Left lung (tissue), 14 donors: ENCODE measurements at places on chromosomes 1 and 21.

- DNase-seq, result no peak
Measured at GRCh38 chr1:54710434-54710833, 5.2 kb upstream of the TTC4 start.

- DNase-seq, result no peak
Measured at GRCh38 chr21:26851109-26851944, 6.1 kb upstream of the ADAMTS1 start.

DNA sequence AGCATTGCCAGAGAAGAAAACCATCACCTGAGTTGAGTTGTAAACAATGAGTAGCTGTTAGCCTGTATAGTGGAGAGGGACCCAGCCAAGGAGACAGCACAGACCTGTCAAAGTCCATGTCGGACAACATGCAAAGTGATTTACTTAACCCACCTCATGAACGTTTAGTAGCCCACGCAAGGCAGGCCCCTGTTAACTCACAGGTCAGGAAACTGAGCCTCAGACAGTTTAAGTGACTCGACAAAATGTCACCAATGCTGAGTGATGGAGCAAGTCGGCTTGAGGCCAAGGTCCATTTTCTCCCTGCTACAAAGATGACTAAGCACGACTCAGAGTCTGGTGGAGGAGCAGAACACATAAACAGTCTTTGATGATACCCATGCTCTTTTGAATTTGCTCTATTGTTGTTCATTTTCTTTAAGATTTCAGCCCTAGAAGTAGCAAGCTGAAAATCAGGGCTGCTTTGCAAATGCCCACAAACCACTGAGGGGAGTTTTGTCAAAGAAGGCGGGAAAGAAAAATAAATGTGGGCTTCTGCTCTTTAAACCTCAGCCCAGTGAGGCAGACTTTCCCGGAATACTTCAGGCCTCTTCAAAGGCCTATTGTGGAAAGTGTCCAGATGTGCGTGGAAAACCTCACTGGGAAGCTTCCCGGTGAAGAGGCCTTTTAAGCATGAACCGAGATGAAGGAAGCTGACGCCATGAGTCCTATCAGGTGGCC, 83.8 kb upstream of the HOOK1 start:
- DNase-seq, result no peak

DNA sequence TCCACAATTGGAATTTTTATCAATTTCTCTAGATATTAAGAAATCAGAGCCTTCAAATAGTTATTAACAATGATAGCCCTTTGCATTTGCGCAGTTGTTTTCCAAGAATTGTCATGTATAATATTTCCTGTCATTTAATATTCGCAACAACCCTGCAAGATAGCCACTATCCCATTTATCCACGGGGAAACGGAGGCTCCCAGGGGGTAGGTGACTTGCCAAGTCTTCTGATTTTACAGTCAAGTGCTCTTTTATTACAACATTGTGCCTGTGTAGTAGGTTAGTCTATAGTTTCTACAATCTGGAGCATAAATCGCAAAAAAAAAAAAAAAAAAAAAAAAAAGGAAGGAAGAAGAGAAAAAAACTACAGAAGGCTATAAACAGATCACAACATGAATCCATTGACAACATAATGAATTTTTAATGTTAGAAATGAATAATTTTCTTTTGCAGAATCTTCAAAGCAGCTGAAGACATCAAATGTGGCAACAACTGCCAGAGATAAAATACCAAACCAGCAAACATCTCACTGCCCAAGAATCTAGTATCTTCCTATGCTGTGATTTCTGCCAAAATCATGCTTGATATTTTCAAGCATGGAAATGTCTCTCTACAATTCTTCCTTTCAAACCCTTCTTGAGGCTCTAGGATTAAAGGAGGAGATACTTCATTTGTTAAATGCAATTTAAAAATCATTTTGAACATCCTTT, 125.5 kb downstream of the PTPN14 start:
- no peak for DNase-seq

DNA sequence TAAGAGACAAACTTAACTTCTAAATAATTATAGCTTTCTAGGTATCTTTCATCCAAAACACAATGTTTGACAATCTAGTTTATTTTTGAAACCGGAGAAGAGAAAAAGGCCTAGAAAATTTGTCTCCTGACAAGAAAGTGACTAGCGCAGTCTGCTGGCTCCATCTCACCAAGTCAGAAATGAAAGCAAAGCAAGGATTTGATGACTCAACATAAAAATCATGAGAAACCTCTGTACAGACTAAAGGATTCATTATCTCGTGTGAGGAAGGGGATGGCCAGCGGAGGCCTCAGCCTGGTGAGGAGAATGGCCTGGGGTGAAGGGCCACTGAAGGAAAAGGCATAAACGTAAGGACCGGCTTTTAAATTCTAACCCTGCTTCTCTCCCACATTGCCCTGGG, 20.0 kb upstream of the TSNAX start:
- DNase-seq, result no peak

DNA sequence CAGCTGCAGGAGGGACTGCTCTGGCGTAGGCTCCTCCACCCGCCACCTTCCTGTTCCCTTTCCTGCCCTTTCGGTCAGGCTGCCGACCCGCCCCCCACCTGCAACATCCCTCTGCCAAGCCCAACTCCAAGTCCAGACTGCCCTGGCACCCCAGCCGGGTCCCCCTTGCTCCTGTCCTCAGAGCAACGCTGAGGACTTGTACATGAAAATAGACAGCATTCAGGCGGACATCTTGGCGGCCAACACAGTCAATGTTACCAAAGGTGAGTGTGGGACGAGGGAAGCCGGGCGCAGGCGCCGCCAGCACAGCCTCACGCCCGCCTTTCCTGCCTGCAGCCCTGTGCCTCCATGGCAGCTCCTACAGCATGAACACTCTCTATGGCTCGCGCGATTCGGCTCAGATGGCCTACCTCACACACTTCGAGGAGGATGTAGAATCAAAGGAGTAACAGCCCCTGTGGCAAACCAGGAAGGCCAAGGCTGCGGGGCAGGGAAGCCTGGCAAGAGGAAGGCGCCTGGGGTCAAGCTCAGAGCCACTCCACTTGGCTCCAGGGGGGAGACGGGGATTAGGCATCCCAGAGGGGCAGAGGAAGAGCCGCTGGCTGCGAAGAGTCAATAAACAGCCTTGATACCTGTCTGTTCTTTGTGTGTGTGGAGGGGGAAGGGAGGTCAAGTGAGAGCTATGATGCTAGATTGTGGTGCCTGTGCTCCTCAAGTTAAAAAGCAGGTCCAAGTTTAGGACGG, 5.8 kb downstream of the RNU5D-1 start:
- no peak for DNase-seq

GRCh38 chr1:101120868-101121267, 95.3 kb upstream of the DPH5 start:
- DNase-seq, result no peak

- no peak for DNase-seq
Measured at GRCh38 chr1:209988706-209989105, 50.7 kb downstream of the SYT14 start.

DNA sequence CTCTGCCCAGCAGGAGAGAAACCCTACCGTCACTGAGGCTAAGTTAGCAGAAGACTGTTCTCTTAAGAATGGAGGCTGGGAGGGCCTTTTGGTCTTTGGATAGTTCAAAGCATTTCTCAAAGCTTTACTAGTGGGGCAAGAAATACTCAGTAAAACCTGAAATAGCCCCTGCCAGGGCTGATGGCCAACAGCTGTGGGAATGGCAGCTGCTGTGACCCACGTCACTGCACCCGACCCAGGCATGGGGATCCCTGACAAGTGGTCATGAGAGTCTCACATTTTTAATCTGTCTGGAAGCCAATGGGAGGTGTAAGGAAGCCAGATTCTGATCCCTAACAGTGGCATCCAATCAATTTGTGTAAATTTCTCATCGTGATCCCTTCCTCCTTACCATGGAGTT, 44.5 kb upstream of the ENAH start:
- no peak for DNase-seq
